ENCODE measurements at places on chromosomes 7 and 10.

GRCh38 chr10:102918817-102919245 lies 737 bp downstream of the CNNM2 start:
- no peak for DNase-seq

GRCh38 chr7:13017333-13017857 lies 330.0 kb downstream of the ARL4A start:
- DNase-seq: no peak

DNA sequence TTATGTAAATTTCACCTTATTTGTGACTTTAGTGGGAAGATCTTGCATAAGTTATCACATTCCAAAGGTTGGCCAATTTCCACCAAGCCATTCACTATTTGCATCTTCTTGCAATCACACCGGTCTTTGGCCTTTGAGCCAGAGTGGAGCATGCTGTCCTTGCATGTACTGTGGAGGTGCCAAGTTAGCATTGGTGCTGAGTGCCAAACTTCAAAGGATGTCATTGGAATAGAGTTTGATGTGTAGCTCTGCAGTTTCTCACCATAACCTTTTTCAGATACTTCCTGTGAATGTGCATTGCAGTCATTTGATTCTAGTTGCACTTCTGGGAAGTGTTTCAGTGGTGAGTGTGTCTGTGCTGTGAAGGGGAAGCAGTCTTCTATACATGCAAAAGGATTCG lies 620.6 kb downstream of the SUGCT start:
- no peak for DNase-seq

DNA sequence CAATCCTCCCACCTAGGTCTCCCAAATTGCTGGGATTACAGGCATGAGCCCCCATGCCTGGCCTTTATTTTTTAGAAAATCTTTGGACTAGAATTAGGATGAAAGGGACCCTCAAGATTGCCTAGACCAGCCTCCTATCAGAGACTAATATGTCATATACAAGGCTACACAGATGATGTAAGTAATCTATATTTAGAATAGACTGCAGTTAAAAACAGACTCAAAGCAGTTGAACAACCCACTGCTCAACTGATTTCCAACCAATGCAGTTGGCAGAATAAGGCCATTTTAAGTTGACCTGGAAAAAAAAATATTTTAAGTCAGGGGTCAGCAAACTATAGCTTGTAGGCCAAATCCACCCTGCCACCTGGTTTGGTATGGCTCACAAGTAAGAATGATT lies 27.7 kb downstream of the PSPH start:
- DNase-seq: no peak

GRCh38 chr10:73906524-73907447 lies 4.1 kb upstream of the PLAU start:
- DNase-seq: no peak

DNA sequence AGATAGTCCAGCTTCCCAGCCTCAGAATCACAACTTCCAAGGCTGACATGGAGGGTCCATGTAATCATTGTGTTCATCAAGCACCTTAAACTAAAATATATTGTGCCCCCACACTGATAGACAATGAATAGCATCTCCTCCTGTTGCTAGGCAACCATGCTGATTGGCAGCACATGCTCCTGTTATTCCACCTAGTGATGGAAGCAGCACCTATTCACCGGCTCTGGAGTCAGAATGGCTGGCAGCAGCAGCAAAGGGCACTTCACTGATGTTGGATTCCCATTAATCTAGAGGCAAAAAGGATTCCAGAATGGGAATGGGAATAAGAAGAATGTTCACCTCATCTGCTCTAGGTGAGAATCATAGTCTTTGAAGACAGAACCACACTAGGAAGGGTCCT lies 55.0 kb downstream of the RELN start:
- no peak for DNase-seq

GRCh38 chr7:437329-438251 lies 82.1 kb downstream of the PDGFA start:
- no peak for DNase-seq

- no peak for DNase-seq
Observed at GRCh38 chr10:102394801-102395399, 605 bp upstream of the NFKB2 start.

- DNase-seq: no peak
Observed at GRCh38 chr10:75021379-75022249, 89.8 kb upstream of the SAMD8 start.

- DNase-seq: no peak
Observed at GRCh38 chr10:35004651-35005050, 85.5 kb downstream of the CUL2 start.
